CD14-positive monocyte (primary cell): ENCODE measurements at places on chromosomes 2 and 18.

DNA sequence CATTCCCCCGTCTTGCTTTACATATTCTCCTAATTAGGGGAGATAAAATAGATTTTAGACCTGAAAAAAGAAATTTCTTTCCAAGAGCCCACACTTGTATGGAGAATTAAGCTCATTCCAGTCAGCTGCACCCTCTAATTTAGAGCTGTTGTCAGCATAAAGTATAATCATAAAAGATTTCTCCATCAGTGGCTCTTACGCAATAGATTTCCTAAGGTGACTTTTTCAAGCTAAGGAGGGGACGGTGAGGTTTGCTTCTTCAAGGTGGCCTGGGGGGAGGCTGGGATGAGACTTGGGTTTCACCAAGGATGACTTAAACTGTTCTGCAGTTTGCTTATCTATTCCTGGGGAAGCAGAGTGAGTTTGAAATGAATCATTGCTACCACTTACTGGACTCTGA, 426.2 kb downstream of the NBAS start:
- no peak for DNase-seq

- DNase-seq: no peak
Observed at GRCh38 chr18:10062302-10063300, 148.8 kb downstream of the VAPA start.

DNA sequence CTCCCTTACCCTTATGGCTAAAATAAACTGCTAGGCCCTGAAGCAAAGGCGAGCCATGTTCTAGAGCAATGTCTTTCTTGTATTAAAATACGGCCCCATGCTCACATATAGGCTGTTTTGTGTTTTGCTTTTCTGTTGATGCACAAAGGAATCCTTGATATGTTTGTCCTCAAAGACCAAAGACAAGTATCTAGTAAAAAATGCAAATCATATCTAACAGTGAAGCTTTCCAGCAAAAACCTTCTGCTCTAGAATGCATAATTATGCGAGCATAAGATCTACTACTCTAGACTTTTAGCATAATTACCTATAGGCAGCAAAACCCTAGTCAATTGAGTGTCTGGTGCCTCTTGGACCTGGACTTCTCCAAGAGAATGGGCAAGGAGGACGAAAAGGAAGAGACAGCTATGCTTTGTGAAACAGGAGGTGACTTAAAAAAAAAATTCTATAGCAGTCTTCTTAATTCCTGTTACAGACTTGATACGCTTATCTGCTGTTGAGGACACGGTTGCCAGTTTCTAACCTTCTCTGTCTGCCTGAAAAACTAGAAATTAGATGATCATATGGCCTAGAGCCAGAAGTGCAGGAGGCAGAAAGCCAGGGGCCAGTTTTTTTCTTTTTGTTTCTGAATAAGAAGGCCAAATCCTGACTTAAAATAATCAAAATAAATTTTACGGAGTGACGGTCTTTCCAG, 1.5 kb upstream of the AMMECR1L start:
- DNase-seq: no peak

- no peak for DNase-seq
Observed at GRCh38 chr2:157890969-157891642, 15.0 kb upstream of the ACVR1 start.

DNA sequence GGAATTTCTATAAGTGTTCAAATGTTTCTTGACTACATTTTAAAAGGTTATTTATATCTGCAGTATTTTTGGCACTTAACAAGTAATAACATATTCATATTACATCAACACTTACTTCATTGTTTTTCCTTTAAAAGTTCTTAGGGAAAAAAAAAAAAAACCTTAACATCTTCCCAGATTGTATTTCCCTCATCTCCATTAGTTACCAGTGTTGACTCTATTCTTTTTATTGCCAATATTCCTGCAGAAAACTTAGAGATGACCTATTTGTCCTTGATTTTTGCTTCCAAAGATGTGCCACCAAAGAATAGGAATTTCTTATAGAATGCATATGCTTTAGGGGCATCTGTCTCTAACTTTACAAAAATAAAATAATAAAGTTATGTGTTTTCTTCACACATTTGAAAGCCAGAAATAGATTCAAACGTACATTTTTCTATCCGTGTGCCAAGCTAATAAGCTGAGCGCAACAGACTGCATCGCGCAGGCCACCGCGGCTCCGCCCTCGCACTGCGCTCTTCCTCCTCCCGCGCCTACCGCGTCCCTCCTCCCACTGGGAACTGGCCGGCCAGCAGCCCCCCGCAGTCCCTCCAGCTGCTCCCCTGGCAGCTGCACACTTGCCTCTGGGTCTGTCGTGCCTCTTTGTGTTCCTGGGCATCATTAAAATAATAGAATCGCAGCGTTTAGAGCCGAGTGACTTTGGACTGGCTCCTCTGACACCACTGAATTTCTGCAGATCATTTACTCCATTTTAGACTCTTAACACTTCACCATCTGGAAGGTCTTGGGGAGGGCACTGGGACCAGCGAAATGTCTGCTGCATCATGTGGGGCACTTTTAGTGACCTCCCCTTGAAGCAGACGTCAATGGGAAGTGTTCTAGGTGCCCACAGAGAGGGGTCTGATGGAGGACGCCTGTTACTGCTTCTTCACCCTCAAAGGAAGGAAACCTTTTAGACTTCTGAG, 21.2 kb upstream of the NAB1 start:
- no peak for DNase-seq

DNA sequence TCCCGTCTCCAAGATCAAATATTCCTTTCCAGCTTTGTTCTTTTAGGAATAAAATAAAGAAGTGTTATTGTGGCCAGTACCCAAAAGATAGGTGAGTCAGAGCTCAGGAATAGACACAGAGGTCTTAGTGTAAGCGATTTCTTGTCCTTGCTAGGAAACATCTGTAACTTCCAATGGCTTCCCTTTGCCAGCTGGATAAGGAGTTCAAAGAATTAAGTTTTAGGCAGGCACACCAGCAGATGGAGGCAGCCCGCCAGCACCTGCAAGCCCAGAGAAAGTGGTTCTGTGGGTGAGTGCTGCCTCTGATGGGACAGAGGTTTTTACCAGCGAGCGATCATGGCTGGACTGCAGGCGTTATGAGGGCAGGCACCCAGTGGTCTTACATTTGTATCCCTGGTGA, 125.4 kb downstream of the MGAT5 start:
- DNase-seq: no peak

- no peak for DNase-seq
Observed at GRCh38 chr2:172113617-172114016, 10.9 kb upstream of the DLX2 start.

DNA sequence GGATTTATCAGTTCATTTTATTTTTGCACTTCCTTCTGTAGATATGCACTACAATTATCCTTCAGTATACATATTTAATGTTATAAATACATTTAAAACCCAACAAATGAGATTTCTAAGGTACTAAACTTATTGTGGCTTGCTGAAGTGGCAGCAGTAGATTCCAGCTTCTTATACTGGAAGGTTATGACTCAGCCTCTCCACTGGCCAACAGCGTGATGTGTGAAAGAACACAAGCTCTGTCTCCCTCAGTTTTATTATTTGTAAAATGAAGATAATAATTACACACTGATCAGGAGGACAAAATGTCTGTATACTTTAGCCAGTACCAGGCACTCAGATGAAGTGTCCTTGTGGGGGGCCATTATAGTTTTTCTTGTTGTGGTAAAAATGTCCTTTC, 1147.1 kb downstream of the CNTNAP5 start:
- no peak for DNase-seq

DNA sequence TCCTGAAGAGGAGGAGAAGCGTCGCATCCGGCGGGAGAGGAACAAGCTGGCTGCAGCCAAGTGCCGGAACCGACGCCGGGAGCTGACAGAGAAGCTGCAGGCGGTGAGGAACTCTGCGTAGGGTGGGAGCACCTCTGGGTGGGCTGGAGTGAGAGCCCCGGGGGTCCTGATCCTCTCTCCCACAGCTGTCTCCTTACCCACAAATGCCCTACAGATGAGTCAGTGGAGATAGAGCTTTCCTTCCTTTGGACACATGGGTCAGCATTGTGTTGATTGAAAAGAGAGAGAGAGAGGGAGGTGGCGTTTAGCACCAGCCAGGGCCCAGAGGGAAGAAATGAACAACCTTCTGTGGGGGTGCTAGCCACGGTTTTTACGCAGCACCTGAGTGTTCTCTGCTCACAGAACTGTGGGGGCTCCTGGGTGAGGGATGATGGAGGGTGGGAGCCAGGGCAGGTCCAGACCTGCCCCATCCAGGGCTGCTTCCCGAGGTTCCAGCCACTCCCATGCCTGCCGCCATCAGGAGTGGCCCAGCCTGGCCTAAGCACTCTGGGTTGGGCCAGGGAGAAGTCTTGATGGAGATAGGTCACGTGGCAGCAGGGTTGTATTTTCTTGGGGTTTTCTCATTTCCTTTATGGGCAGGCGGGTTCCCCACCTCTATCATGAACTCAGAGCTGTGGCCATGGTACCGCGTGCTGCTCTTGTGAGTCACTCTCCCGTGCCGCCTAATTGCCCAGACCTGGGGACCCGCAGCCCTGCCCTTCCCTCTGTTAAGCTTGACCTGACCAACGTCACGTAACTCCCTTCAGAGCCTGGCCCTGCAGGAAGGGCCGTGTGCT, 16.3 kb downstream of the FOSL2 start:
- peak; percentile 99 for DNase-seq

- no peak for DNase-seq
Observed at GRCh38 chr2:227349989-227350612, 25.1 kb downstream of the MFF start.

DNA sequence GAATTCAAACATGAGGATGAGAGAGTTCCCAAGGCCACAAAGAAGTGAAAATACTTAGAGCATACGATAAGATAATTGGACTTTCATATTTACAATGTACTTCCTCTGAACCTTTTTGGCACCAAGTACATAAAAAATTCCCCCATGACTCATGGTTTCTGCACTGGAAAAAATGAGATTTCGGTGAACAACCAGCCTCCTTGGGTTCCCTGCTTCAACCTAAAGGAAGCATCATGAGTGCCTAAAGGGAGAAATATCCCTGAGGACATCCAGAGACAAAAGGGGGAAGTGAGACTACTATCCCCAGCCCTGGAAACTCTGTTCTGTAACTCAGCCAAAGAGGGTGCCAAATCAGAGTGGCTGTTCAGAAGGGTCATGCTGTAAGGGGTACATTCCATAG, 562.7 kb upstream of the SLC39A10 start:
- no peak for DNase-seq

DNA sequence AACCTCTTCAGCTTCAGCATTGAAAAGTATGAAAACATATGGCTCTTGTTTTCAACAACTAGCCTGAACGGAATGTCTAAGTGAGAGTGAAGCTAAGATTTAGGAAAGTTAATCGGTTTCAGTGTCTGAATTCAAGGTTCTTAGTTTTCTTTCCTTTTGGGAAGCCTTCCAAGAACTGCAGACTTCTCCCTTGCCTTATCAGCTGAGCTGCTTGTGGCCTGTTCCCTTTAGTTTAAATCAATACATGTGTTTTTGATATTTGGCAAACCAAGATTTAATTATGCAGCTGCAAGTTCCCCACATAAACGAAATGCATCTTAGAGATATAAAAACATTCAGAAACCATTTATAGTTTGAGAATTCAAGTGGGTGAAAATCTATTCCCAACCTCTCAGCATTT, 274.3 kb upstream of the NRP2 start:
- no peak for DNase-seq

GRCh38 chr2:30362468-30363081, 84.5 kb upstream of the LCLAT1 start:
- no peak for DNase-seq
